ENCODE measurements at places on chromosomes 16 and 17.
A peak's percentile ranks its signal among the peaks of the same experiment; 100 is the strongest.

GRCh38 chr17:55735731-55736405 is 13.2 kb upstream of the TMEM100 start:
- DNase-seq = peak; percentile 15

GRCh38 chr17:72514321-72514861 is 393.6 kb downstream of the SOX9 start:
- DNase-seq = no peak

- peak; percentile 43 for DNase-seq
These were observed 38.9 kb upstream of the C1QL1 start for GRCh38 chr17:45006927-45007461.

GRCh38 chr17:7383742-7384488 is 3.0 kb downstream of the TNK1 start:
- DNase-seq = no peak

GRCh38 chr16:56309008-56309407 is 116.3 kb downstream of the AMFR start:
- DNase-seq = no peak

DNA sequence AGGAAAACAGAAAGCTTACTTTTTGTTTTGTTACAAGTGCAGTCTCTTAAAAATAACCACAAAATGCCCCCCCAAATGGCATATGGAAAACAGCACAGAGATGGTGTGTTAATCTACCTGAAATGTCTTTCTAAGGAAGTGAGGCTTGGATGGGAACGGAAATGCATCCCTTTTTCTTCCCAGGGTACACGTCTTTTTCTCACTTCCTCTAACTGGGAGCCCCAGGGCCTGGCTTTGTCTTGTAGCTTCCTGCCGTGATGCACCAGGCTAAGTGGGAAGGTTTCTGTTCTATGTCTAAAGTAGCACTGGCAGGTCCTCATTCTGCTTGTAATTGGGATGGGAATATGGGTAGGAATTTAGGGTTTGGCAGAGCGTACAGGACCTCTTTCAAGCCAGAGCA is 52.5 kb upstream of the CACNG3 start:
- no peak for DNase-seq

GRCh38 chr17:59506894-59507726 is 58.3 kb upstream of the DHX40 start:
- DNase-seq = no peak

- no peak for DNase-seq
These were observed 203.7 kb upstream of the COX10 start for GRCh38 chr17:13865650-13866049.

Data from NCI-H2171 (cell line).